GM12864 (cell line): ENCODE measurements at places on chromosomes 16 and 17.

DNA sequence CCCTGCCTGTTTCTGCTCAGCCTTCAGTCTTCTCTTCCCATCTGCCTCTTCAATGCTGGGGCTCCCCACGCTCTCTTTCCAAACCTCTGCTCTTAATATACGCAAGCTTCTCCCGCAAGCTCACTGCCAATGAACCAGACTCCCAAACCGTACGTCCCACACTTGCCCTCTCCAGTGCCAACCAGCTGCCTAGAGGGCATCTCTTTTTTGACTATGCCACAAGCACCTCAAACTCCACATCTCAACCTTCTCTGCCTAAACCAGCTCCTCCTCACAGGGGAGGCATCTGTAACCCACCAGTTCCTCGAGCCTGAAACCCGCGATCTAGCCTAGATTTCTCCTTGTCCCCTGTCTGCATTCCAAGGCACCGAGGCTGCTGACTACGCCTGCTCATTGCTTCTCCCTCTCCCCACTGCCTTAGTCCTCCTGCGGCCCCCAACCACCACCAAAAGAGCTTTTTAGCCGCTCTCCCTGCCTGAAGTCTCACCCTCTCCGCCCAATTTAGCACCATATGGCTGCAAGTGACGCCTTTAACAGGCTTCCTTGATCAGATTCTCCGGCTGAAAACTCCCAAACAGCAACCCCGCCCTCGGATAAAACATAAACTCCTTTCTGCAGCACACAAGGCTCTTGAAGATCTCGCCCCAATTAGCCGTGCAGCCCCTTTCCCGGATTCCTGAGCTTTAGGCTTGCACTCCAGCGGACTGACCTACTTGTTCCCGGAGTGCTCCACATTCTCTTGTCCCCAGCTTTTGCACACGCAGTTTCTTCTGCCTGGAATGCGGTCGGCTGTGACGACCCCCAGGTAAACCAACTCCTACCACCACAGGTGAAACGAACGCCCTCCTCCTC lies 1.5 kb downstream of the GGA2 start:
- DNase-seq, result no peak

DNA sequence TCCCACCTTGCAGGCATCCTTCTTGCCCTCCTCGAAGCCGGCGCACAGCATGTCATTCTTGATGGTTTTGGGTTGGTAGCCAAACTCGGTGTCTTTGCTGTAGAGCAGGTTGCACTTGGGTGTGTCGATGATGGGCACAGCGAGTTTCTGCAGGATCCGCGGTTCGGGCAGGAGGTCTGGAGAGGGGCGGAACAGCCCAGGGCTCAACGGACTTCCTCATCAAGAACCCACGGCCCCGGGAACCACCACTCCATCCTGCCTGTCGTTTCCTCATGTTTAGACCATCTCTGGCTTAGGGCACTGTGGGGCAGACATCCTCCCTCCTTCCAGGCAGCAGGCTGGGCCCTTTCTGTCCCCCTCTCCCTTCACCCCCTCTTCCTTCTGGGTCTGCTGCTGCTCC lies 6.5 kb downstream of the PRSS27 start:
- no peak for DNase-seq

DNA sequence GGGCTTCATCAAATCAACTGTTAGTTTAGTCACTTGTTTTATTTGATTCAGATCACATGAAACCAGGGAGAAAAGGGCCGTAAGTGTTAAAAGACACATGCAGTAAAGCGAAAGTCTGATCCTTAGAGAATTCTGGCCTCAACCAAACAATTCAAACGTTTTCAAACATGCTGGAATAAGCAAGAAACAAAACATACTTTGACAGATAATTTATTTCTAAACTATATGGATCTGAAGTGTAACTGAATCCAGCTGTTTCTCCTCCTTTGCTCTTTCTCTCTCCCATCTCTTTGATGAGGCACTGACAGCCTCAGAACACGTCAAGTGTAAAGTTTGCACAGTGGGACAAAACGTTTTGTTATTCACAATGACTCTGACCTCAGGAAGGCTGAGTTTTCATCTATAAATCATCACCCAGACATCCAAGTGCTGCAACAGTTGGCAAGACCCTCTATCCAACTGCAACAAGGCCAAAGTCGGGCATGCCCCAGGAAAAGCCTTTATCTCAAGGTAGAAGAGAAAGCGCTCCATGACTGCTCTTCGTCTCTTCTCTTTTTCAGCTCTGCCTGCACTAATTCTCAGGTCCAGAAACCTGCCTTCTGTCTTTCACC lies 267.1 kb upstream of the MYOCD start:
- no peak for DNase-seq

GRCh38 chr17:14351493-14351892 lies 50.6 kb downstream of the HS3ST3B1 start:
- DNase-seq, result peak; percentile 66

GRCh38 chr17:5585836-5586521 lies 1.7 kb upstream of the NLRP1 start:
- DNase-seq, result no peak

DNA sequence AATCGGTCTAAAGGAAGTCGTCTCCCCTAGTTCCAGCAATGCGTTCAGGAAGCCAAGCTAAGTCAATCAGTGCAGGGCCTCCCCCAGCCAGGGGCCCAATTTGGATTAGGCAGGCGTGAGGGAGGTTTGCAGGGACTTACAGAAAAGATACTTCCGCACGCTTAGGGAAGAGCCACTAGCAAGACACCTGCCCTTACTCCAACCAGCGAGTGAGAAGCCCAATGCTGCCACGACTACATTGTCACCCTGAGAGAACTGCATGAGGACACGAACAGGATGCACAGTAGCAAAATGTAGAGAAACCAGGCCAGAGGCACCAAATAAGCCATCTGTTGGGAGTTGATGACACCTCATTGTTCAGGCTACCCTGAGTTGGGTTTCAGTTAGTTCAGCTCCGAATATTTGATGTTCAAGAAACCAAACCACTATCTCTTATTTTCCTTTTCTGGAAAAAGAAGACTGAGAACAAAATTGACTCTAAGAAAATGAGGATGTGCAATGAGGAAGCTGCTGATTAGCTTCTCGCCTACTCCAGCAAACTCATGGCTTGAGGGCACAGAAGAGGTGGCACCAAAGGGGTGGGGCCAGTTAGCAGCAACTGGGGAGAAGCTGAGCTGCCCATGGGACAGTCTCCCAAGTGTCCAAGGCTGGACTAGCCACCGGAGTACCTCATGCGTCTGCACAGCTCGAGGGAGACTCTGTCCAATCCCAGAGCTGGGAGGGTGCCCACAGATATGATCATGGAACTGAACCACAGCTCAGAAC lies 29.3 kb downstream of the TK2 start:
- DNase-seq, result no peak

DNA sequence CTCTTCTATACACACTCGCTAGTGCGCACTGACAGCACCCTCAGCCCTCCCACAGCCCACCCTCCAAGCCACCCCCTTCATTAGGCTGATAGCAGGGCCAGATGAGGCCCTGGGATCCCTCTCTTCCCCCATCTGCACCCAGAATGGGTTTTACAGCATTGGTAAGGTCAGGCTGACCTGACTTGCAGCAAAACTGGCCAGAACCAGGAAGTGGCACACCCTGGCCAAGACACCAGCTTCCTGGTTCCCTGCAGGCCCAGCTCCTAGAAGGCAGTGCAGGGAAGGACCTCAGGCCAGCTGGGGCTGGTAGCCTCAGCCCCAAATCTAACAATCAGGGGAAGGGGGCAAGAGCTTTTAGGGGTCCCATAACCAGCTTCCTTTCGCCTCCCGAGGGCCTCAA lies 50.0 kb upstream of the MRPS23 start:
- DNase-seq, result no peak

DNA sequence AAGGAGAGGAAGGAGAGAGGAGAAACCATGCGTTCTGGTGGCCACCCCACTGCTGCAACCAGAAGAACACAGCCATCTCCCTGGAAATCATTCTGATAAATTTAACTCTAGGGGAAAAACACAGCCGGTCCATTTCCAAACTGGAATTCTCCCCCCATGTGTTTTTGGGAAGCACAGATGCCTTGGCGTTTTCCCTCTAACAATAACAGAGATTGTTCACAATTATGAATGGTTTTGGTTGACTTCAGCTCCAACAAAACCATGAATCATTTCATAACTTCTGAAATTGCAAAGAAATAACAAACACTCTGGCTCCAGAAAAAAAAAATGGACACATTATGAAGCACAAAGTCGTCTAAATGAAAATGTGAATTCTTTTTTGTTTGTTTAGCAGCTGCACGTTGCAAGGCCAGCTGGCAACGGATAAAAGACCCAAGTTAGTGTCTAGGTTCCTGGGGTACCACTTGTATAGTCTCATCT lies 46.2 kb downstream of the GNAO1 start:
- DNase-seq, result no peak

DNA sequence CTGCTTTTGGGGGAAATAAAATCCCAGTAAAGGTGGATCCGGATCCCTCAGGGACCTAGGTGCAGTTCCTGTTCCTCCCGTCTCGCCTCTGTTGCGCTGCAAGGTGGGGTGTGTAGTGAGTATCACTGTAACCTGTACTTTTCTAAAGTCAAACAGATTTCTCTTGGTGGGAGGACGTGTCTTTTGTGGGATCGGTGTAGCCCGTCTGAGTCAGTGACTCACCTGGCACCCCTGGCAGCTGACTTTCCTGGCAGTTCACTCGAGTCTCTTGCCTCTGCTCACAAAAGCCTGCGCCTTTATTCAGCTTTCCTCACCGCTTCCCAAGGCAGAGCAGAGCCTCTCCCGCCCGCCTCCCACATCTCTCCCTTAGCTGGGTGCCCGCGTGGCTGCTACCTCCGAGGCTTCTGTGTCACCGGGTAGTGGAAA lies 85.7 kb downstream of the CMIP start:
- no peak for DNase-seq

DNA sequence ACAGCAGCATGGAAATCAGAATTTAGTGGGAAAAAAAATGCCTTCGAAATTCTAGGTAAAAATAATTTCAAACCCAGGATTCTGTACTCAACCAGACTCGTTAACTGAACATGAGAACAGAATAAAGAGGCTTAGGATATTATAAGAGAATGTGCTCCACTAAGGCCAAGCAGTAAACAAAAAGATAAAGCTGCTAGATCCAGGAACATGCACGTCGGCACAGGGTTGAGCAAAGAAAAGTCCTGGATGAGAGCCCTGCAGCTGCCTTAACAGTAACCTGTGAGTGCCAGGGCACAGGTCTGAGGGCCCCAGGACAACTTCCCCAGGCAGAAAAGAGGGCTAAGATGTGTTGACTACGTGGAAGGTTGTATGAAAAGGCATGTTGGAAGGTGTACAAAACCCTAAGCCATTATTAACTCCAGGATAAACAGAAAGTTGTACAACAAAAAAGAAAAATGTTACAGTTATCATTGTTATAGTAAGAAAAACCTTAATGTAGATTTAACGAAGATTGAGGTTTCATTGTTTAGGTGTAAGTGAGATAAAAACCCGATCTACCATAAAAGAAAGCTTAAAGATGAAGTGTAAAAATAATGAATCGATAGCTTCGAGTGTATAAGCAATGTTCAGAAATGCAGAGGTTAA lies 42.3 kb upstream of the RBFOX3 start:
- DNase-seq, result no peak

- DNase-seq, result peak; percentile 19
Observed at GRCh38 chr17:15502369-15503112, 35.1 kb upstream of the CDRT4 start.

- DNase-seq, result no peak
Observed at GRCh38 chr17:80447790-80448189, 28.6 kb downstream of the NPTX1 start.

DNA sequence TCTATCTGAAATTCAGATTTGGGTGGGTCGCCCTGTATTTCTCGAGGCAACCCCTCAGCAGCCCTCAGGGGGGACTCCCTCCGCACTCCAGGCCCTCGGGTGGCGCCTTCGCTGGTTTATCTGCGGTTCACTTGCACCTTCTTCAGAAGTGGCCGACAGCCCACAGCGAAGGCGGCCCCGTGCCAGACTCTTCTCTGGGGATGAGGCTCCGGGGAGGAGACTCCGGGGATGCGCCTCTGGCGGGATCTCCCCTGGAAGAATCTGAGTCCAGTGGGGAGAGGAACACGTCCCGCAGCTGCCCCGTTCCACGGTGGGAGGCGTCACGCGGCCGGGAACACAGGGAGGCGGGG lies 63.9 kb upstream of the DNAJA2 start:
- DNase-seq, result no peak

- no peak for DNase-seq
Observed at GRCh38 chr16:28103516-28104170, 40.1 kb upstream of the GSG1L start.

- DNase-seq, result no peak
Observed at GRCh38 chr16:980595-980854, 1.0 kb upstream of the SOX8 start.

- DNase-seq, result no peak
Observed at GRCh38 chr17:70767102-70767701, 597.9 kb downstream of the KCNJ2 start.

GRCh38 chr16:68434624-68435210 lies 13.6 kb downstream of the SMPD3 start:
- no peak for DNase-seq

DNA sequence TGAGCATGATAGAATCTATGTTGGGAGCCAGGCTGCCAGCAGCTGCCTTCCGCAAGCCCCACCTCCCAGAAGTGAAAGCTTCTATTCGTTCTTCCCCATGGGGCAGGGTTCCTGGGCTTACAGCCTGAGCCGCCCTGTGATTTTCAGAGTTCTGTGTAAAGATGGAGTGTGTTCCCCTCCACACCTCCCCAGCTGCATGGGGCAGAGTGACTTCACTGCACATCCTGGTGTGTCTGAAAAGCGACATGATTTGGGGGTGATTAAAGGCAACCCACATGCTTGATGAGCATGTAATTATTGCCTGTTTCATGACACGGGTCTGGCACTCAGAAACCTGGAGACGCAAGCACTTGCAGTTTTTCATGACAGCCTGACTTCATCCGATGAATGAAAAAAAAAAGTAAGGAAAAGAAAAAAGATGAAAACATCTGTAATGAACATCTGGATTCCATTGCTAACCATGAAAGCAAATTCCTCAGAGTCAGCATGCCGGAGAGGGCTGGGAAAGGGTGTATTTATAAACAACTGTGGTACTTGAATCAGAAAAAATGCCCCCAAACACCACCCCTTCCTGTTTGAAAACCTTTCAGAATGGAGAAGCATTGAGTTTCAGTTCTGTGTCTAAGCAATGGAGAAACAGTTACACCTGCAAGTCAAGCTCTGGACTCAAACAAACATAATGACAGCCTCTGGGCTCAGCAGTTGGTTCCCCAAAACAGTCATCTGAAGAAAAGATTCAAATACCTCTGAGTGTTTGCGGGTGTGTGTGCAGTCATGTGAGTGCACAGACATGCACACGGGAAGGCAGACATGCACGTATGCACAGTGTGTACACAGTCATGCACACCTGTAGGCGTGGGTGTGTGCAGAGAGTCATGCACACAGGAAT lies 266.0 kb downstream of the ENGASE start:
- DNase-seq, result peak; percentile 87

- no peak for DNase-seq
Observed at GRCh38 chr16:85610059-85610445, 3.1 kb upstream of the GSE1 start.

GRCh38 chr16:50425648-50426047 lies 56.9 kb upstream of the BRD7 start:
- DNase-seq, result no peak
